Erythroblast (primary cell): ENCODE measurements at places on chromosomes 7 and 10.

DNA sequence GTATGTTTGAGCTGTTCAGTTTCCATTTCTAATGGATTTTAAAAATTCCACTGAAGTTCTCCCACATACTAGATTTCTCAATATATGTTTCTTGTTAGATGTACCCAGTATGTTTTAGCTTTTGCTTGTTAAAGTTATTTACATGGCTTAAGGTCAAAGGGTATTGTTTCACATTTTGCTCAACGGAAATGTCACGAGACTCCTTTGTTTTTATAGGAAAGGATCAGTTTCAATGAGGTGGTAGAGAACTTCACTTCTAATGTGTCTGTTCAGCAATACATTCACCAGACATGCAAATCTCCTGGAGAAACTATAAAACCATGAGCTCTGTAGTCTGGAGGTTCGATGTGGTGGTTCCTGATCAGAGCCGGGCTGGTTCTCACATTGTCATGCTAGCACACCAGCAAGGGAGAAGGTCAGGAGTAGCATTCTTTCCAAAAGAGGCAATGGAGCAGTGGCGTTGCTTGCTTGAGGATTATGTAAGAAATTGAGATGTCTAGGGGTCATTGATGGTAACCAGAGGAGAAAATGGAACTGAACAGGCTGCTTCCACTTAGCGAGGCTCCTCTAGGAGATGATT lies 114.0 kb downstream of the RAB18 start:
- DNase-seq, result no peak

GRCh38 chr10:49791100-49791499 lies 29.0 kb upstream of the OGDHL start:
- no peak for DNase-seq

DNA sequence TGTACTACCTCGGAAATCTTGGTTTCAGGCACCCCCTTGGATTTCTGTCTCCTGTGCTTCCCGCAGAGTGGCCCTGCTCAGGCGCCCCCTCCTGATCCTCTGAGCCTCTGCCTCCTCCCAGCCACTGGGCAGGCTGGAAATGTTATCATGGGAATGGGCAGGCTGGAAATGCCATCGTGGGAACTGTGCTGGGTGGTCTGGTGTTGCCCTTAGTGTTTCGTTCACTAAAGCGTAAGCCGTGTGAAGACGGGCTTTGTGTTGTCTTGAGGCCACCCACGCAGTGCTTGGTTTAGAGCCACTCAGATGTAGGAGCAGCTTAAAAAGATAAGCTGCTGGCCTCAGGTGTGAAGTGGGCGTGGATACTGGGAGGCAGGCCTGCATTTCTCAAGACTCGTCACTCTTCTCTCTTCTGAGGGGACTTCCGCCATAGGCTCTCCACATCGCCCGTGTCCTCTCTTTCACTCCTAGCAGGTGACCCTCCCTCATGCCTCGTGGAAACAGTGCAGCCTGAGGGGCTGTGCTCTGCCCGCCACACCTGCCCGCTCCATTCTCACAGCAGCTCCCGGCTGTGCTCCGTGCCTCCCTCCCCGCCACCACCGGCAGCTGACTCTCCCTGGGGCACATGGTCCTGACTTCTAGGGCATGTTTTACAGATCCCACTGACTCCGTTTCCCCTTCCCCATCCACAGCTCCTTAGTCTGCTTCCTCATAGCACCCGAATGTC lies 28.5 kb downstream of the PPP2R2D start:
- no peak for DNase-seq

- no peak for DNase-seq
Observed at GRCh38 chr10:324593-324992, 189.3 kb downstream of the ZMYND11 start.

GRCh38 chr7:133382775-133383559 lies 130.1 kb downstream of the EXOC4 start:
- DNase-seq, result no peak

GRCh38 chr7:134457210-134457609 lies 1.7 kb downstream of the AKR1B1 start:
- peak; percentile 52 for DNase-seq

GRCh38 chr7:99030951-99031350 lies 113.0 kb downstream of the SMURF1 start:
- no peak for DNase-seq

- no peak for DNase-seq
Observed at GRCh38 chr7:157567666-157568065, 230.9 kb downstream of the DNAJB6 start.

GRCh38 chr10:79243181-79244067 lies 103.8 kb upstream of the PPIF start:
- no peak for DNase-seq

DNA sequence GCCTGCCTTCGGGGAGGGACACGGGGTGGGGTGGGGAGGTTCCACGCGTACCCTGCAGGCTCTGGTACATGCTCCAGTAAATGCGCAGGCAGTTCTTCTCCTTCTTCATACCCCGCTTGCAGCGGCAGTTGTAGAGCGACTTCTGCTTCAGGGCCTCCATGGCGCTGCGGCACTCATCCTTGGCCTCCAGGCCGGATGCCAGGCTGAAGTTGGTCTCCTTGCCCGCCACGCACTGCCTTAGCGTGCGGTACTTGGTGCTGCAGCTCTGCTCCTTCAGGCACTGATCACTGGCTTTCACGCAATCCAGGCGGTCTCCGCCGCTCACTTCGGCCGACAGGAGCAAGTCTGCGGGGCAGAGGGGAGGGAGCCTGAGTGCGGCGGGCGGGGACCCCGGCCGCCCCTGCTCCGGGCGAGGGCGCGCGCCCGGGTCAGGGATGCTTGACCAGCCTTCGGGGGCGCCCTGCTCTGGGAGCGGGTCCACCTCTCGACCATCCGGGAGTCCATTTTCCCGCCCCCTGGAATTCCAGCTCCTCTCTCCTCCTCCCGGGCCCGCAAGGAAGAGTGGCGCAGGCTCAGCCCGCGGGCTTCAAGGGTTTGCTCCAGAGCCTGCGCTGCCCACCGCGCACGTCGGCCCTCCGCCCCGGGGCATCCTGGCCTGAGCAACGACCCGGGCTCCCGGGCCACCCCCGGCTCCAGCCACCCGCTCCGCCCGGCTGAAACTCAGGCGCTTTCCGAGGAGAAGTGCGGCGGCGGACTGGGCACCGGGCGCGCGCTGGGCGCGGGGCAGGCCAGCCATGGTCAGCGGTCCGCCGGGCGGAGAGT lies 2.0 kb downstream of the GFRA1 start:
- DNase-seq, result no peak

GRCh38 chr7:28165961-28166955 lies 14.3 kb downstream of the JAZF1 start:
- DNase-seq, result no peak

DNA sequence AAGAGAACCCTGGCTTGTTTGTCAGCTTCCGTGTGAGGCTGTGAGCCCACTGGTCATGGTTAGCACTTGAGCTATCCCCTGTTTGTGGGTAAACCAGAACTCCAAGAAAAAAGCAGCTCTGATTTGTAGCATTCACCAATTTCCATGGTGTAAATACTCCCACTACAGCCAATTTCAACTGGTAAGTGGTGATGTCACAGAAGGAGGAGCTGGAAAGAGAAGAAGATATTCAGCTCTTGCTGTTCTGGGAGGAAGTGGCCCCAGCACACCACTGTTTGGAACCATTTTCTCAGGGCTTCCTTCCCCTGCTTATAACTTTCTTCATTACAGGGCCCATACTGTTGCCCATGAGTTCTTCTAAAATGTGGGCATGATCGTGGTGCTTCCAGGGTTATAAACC lies 500.1 kb upstream of the ZMIZ1 start:
- DNase-seq, result no peak

- DNase-seq, result no peak
Observed at GRCh38 chr7:132901241-132901640, 180.6 kb downstream of the CHCHD3 start.

GRCh38 chr10:103632247-103632642 lies 138.7 kb downstream of the NEURL1 start:
- no peak for DNase-seq
